ENCODE measurements at places on chromosomes 4 and X. TPM values are rescaled to one million over a fixed set of nuclear protein-coding genes. Genes with fewer than 3 reads are reported as not detected.

DNA sequence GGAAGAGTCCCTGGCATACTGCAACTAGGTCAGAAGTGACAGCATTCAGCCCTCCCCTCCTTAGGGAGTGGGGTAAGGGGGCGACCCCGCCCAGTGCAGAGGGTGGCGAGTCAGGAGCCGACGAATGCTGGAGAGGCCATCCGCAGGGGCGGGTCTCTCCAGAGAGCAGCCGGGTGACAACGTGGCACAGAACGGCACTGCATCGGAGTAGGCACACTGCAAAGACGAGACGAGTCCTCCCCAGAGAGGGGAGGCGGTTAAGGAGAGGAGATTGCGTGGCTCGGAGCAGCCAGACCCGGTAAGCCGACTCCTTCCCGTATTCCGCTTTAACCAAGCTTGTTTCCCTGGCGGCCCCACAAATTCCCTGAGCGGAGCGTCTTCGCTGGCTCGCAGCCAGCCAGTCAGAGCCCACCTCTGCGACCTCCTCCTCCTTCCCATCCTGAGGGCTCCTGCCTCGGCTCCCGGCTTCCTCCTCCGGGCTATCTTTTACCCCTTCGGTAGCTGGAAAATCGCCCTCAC, 54.9 kb downstream of the LINC00632 start:
- no peak for DNase-seq

DNA sequence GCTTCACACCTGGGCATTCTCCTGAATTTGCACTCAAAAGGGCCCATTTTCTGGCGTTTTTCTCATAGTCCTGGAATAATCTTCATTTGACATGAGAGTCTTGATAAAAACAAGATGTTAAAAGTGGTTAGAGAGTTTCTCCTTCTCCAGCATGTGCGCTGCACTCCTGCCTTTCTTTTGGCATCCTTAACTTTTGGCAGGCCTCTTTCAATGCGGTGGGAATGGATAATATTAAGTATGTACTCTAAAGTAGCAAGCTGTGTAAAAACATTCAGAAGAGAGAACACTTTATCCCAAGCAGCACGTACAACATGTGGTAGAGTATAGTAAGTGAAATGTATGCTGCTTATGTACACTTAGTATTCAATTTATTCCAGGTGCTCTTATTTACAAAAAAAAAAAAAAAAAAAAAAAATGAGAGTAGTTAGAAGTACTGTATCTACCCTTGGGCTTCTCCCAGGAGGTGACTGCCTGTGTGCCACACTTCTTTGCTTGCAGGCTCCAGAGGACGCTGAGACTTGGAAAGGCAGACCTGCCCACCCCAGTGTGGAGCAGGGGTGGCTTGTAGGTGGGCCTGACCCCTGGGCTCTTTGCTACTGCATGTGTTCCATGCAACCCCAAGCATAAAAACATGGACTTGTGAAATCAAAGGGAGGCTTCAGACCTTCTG, 3.9 kb downstream of the FGF2 start:
- no peak for DNase-seq

- no peak for DNase-seq
Observed at GRCh38 chr4:180512801-180513475, 1730.3 kb upstream of the TENM3 start.

GRCh38 chrX:96838537-96838936, 45.2 kb upstream of the RPA4 start:
- DNase-seq, result no peak

GRCh38 chr4:122163767-122164166, 11.6 kb downstream of the BLTP1 start:
- DNase-seq, result no peak

GRCh38 chr4:119894650-119895208, 171.9 kb downstream of the MAD2L1 start:
- no peak for DNase-seq

- DNase-seq, result no peak
Observed at GRCh38 chrX:18927558-18927957, 56.4 kb downstream of the PHKA2 start.

- no peak for DNase-seq
Observed at GRCh38 chr4:174865418-174865985, 36.5 kb upstream of the GLRA3 start.

- no peak for DNase-seq
Observed at GRCh38 chr4:184448821-184449220, 25.5 kb downstream of the IRF2 start.

- DNase-seq, result no peak
Observed at GRCh38 chrX:10054396-10054795, 87.2 kb downstream of the CLDN34 start.

DNA sequence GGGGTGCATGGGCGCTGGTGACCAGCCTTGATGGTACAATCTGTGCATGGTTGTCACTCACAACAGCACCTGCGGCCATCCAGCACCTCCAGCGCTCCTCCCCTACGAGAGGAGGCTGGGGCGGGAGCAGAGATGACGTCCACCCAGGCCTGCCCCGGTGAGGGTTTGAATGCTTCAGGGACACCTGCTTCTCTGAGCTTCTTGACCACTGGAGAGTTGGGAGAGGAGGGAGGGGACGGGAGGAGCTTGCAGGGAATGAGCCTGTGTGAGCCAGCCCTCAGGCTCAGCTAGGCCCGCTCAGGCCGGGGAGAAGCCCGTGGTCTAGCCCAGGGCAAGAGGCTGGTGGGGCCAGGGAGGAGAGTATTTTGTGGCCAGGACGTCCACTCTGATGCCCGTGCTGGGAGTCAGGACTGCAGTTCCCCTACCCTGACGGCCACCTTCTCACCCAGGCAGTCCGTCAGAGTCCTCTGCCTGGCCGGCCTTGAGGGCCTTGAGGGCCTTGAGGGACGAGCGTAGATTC, 59.2 kb downstream of the CPZ start:
- peak; percentile 35 for DNase-seq

- no peak for DNase-seq
Observed at GRCh38 chr4:121686255-121686654, 10.5 kb downstream of the ANXA5 start.

GRCh38 chr4:134019657-134020056, 181.9 kb downstream of the PABPC4L start:
- no peak for DNase-seq

GRCh38 chrX:119236623-119237561, 807 bp downstream of the PGRMC1 start:
- DNase-seq, result peak; percentile 49

DNA sequence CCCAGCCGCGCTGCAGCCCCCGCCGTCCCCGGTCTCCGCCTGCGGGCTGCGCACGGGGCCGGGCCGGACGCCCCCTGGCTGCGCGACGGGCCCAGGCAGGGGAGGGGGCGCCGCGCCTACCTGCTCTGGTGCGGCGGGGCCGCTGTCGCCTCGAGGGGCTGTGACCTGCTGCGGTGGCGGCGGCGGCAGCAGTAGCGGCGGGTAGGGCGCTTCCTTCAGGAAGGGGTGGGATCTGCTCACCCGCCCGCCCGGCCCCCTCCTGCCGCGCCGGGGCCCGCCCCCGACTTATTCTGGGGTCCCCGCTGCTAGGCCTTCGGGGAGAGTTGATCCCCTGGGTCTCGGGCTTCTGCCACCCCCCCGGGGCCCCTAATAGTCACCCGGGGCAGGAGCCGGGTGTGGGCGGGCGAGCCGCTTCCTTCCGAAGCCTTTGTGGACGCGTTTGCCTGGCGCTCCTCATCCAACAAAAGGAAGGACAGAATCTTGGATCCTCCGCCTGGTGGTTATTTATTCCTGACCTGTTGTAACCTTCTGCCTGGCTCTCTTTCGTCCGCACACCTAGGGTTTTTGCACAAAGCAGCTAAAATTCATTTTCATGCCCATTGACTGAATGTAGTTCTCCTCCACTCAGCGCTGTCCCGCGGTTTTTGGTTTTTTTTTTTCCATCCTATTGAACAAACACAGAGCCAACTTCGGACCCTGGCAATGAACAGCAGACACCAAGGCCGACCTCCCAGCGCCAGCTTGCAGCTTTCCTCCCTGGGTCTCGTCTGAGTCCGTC, at the start of gene TMEM150C:
TMEM150C (minus strand) TSS at position 203 of the 778 bp plus-strand sequence. CDS start 57,331 bp downstream, outside the sequence.
- DNase-seq, result no peak

GRCh38 chr4:89056953-89057398, at the start of gene FAM13A:
Gene FAM13A, minus strand, starts transcription at chr4:89057185. Its CDS starts 221 bp downstream, at chr4:89056964.
- DNase-seq, result peak; percentile 84

The RBM47 gene
- total RNA-seq, result 110 TPM

The CNKSR2 gene
- 2.3 TPM for total RNA-seq

The PRAF2 gene
- 20.9 TPM for total RNA-seq

The TRIM61 gene
- 2.6 TPM for total RNA-seq

The BEND4 gene
- 0.18 TPM for total RNA-seq

The HSD17B13 gene
- total RNA-seq, result 0.31 TPM

Measured in ureter (tissue), 1 donor.